Peyer's patch (tissue), 4 donors: ENCODE measurements at places on chromosomes 12 and 14. TPM values are rescaled to one million over a fixed set of nuclear protein-coding genes. Genes with fewer than 3 reads are reported as not detected.

The EPYC gene
- not detected for total RNA-seq

The MAP3K12 gene
- 12.5 TPM for total RNA-seq

The SLC7A8 gene
- total RNA-seq, result 21.9 TPM

The NRIP2 gene
- total RNA-seq, result not detected

The ACRBP gene
- total RNA-seq, result 12.1 TPM

The FGF23 gene
- not detected for total RNA-seq

The KERA gene
- not detected for total RNA-seq

The C12orf50 gene
- not detected for total RNA-seq

The RERG gene
- total RNA-seq, result 11.4 TPM

The WSCD2 gene
- total RNA-seq, result not detected

The ESPL1 gene
- total RNA-seq, result 108 TPM

The DDHD1 gene
- 11.4 TPM for total RNA-seq

The RNU4-1 gene
- under 0.01 TPM for total RNA-seq

The PPM1H gene
- 7.4 TPM for total RNA-seq

The CLEC4A gene
- total RNA-seq, result not detected

The AP5M1 gene
- total RNA-seq, result 39.6 TPM

The GCN1 gene
- 148 TPM for total RNA-seq

The PIP4K2C gene
- total RNA-seq, result 9.1 TPM

The OS9 gene
- 275 TPM for total RNA-seq

The DAO gene
- not detected for total RNA-seq

The SIRT4 gene
- total RNA-seq, result 3.2 TPM

The PIWIL1 gene
- not detected for total RNA-seq

The TAS2R31 gene
- 20.6 TPM for total RNA-seq

The INHBE gene
- not detected for total RNA-seq

The RPL10L gene
- total RNA-seq, result 3.1 TPM

The RNF212B gene
- total RNA-seq, result not detected

The OASL gene
- 0.66 TPM for total RNA-seq

The SLC16A7 gene
- total RNA-seq, result 19.4 TPM

The REM2 gene
- total RNA-seq, result 1.2 TPM

The PLEK2 gene
- total RNA-seq, result 19.7 TPM

The SLCO1B1 gene
- total RNA-seq, result not detected

The SVOP gene
- total RNA-seq, result not detected

The CCDC177 gene
- not detected for total RNA-seq

The AREL1 gene
- 81.0 TPM for total RNA-seq

The B4GALNT3 gene
- total RNA-seq, result 9.1 TPM

The KRT2 gene
- total RNA-seq, result not detected

The TAS2R19 gene
- total RNA-seq, result 3.2 TPM

The TEX22 gene
- total RNA-seq, result 1.6 TPM

The FAM90A1 gene
- total RNA-seq, result 5.8 TPM

The SLC39A9 gene
- 30.5 TPM for total RNA-seq

The LRRC43 gene
- not detected for total RNA-seq

The TARBP2 gene
- total RNA-seq, result 27.9 TPM

The NOS1 gene
- not detected for total RNA-seq
